ENCODE measurements at places on chromosomes 12 and 14.

- DNase-seq = no peak
These were observed 154.2 kb upstream of the PRMT8 start for GRCh38 chr12:3336606-3337311.

- peak; percentile 72 for DNase-seq
These were observed 68.1 kb upstream of the SFSWAP start for GRCh38 chr12:131642771-131643170.

GRCh38 chr14:22319526-22320361, 269.3 kb downstream of the DAD1 start:
- no peak for DNase-seq

DNA sequence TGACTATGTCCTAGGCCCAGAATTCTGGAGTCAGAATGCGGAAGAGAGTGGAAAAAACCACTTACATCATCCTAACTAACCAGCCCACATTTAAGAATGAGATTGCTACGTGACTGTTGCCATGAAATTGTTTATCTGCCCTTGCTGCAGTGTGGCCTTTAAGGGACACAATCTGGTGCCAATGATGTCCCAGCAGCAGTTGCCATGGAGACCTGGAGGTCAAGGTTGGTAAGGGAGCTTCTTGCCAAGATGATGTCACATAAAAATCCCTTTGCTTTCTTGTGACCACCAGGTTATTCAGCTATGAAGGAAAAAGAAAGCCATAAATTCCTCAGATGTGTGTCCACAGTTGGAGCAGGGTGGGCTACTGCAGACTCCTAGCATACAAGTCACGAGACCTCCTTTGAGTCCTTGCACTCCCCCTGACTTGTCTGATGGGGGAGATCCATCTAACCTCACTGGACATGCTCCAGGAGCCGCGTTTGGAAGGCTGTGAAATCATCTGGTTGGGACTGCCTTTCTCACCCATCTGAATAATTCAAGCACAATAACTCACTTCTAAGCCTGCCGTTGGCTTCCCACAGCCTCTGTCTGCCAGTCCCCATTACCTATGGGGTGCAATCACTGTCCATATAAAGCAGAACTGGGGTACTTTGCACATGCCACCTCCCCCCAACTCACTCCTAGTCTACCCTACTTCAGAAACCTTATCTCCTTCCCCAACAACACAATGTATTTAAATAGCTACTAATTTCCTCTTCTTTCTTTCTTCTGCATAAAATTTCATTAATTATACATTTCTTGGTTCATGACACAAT, 165.6 kb downstream of the ZFP36L1 start:
- DNase-seq = no peak

DNA sequence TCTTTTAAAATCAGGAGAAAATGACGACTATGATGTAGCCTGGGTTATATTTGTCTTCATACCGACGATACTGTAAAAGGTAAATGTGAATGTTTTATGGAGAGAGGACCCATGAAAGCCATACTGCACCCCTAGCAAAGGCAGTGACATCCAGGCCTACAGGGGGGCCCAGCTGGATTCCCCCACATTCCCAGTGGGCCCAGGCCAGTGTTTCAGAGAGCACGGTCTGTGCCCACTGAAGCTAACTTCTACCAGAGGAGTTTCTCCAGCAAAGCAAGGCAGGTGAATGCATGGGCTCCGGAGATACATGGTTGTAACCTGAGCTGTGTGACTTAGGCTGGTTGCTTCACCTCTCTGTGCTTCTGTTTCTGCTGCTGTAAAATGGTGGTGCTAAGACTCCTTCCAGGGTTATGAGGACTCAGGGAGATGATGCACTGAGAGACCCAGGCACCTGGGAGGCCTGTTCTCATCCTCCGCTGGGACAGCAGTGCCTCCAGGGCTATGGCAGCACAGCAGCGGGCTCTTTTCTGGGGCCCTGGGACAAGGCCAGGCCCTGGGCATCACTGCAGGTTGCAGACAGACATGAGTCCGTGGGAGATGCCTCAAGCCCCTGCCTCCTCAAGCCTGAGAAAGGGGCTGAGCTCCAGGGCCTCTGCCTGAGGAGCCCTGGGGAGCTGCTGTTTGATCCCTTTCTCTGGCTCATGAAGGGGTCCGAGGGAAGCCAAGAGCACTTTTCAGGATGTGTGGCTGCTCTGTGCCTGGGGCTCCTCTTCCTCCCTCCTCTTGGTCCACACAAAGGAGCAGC, 73.7 kb downstream of the SERPINA3 start:
- peak; percentile 78 for DNase-seq

DNA sequence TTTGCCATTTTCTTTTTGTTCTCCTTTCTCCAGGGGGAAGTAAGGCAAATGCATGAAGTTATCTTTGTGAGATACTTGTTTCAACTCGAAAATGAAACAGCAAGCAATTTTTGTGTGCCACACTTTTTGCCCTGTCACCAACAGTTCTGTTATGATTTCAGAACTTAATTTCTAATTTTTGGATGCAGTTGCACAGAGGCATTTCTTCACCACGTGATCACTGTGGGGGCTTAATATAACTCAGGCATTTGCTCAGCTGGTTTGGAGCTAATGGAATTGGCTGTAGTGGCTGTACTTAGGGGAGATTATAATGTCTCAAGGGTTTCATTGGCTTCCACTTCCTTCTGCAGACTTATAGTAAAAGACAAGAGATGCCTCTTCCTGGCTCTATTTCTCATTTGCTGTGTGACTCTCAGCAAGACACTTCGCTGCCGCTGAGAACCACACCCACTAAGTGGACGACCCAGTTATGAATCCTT, 452.4 kb downstream of the RAD51B start:
- no peak for DNase-seq

DNA sequence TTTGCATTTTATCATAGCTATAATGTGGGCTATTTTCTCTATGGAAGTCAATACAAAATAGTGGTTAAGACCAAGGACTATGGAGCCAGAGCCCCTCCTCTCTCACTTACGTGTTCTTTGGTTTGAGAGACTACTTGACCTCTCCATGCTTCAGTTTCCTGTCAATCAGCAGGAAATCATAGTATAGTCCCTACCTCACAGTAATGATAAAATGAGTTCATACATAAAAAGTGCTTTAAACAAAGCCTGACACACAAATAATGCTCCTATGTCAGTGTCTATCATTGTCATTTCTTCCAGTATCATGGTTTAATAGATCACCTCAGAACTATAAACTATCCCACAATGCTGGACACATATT, 90.4 kb downstream of the MED13L start:
- no peak for DNase-seq

- DNase-seq = no peak
These were observed 6.9 kb upstream of the TCL1B start for GRCh38 chr14:95679148-95679815.

DNA sequence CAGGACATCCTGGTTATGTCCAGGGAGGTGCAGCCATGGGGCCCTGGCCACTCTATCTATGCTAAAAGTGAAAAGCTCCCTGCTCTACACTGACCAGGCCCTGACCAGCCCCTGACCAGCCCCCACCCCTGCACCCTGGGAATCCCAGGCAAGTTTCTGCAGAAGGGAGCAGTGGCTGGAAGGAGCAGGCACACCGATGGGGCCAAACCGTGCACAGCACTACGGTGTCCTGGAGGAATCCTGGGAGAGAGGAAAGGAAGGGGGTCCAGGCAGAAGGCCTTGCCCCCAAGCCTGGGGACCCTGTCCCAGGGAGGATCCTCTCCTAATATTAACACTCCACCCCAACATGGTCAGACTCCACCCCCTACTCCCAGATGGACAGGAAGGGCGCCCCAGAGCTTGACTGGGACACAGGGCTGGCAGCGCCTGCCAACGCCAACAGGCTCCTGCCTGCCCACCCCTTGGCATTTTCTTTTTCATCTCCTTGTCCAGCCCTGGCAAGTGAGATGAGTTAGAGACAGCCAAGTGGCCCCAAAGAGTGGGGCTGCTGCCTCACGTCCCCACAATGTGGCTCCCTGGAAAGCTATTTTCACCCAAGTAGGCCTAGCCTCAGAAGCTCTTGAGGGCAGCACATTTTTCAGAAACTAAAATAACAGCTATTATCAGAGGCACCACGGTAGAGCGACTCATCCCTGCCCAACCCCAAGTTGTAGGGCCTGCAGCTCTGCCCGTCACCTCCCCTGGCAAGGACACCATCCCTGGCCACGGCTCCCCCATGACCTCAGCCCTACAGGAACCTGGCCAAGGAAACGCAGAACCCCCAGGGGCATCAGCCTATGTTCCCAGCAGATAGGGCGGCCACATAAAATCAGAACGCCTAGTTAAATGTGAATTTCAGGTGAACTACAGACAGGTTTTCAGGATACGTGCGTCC, 82.6 kb downstream of the SCARB1 start:
- no peak for DNase-seq

DNA sequence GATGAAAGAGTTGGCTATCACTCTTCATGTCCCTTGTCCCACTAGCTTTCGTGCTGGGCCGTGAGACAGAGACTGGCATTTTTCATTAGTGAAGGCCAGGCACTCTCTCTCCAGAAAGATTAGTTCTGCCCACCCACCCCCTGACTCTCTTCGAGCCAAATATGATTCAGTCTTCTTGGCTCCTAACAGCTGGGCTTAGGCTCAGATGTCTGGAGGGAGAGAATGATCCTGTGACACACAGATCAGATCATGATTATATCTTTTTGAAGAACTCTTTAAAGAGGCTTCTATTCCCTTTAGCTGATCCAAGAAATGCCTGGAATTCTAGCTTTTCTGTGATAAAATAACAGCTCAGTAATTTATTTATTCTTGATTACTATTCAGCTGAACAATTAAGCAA, 5.2 kb upstream of the GNG2 start:
- DNase-seq = no peak

DNA sequence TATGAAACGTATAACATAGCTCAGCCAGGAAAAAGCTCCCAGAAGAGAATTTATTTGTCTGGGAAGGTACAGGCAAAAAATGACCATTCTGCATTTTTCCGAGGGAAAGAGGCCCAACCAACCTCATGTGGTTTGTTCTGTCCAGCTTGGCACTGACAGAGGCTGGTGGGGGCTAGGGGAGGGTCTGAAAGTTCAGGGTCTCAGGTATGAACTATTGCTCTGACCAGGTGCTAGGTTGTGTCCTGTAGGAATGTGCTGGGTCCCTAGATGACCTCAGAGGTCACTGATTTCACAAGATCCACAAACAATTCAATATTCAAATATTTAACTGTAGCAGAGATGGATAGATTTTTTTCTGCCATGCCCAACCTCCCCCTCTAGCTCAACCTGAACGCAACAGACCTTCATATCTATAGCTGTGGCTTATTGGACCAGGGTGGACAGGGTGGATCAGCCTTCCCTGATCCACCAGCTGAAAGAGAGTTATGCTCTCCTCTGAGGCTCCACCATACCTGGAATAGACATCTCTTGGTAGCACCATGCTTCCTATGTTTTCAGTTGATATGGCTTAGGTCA, 32.9 kb upstream of the IFT81 start:
- DNase-seq = no peak

DNA sequence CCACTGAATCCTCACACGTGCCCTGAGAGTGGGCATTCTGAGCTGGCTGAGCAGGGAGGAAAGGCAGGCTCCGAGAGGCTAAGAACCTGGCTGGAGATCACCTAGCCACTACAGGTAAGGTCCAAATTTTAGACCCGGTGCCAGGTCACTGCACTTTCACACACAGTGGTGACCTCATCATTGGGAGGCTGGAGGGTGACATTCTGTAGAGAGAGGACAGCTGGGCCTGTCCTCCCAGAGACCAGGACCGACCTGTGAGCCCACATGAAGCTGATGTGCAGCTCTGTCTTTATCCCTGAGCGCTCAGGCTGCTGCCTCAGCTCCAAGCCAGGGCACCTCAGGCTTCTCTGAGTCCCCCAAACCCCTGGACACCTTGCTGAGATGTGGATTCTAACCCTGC, 4.1 kb downstream of the TTC7B start:
- DNase-seq = no peak

- no peak for DNase-seq
These were observed 179.6 kb downstream of the TBX5 start for GRCh38 chr12:114226241-114226928.

- peak; percentile 82 for DNase-seq
These were observed 29.5 kb upstream of the BCDIN3D start for GRCh38 chr12:49872381-49872780.

- peak; percentile 4 for DNase-seq
These were observed 17.8 kb upstream of the PNMA1 start for GRCh38 chr14:73732006-73732405.

DNA sequence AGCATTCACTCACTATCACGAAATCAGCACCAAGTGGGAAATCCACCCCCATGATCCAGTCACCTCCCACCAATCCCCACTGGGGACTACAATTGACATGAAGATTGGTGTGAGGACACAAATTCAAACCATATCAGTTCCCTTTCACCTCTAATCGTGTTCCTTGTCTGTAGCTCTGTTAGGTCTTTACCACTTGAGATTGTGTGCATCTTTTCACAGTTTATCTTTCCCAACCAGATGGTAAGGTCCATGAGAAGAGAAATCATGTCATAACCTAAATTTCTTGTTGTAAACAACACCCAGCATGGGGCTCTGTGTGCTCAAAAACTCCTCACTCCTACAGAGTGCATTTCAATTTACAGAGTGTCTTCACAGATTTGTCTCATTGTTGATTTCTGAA, 27.1 kb upstream of the PCED1B start:
- no peak for DNase-seq

GRCh38 chr12:66438601-66439000, 136.3 kb downstream of the HELB start:
- DNase-seq = no peak

DNA sequence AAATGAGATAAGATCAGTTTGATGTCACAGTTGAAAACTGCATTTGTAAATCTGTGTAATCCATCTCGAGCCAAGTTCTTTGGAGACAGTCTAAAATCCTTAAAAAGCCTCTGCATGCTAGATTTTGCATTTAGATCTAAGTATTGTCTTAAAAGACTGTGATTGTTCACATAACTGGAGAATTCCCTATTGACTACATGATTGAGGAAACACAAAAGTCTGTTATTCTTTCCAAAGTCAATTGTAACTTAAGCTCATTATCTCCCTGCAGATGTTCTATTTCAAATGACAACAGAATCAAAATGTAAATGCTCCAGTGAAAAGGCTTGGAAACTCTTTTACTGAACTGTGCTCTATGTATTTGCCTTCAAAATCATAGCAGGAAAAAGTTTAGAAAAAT, 77.8 kb downstream of the MYF5 start:
- DNase-seq = no peak
